ENCODE measurements at places on chromosomes 12 and 14.

- DNase-seq = no peak
Measured at GRCh38 chr14:89000007-89000942, 175.8 kb downstream of the TTC8 start.

DNA sequence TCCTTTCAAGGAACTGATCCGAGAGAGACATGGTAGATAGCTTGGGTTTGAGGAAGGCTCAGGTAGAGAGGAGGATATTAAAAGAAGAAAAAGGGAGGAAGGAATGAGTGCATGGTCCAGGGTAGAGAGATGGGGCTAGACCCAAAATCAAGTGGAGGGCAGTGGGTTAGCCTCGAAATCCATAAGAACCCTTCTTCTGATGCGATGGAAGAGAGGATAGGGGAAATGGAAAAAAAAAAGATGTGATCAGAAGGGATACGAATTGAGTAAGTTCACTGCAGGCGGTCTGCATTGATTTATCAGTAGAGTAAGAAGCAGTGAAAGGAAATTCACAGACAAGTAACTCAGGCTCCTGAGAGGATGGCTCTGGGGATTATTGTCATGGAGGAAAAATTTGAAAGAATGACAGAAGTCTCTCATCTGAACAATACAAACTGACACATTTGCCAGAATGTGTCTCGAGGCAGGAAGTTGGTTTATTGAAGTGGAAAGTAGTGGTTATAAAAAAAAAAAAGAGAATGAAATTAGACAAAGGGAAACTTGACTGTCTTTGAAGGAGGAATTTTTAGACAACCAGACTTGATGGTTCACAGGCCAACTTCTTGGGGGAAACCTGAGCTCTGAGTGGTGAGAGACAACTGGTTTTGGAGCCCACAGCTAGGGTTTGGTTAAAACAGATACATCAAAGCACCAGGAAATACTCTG is 10.2 kb downstream of the PPFIBP1 start:
- DNase-seq = no peak

DNA sequence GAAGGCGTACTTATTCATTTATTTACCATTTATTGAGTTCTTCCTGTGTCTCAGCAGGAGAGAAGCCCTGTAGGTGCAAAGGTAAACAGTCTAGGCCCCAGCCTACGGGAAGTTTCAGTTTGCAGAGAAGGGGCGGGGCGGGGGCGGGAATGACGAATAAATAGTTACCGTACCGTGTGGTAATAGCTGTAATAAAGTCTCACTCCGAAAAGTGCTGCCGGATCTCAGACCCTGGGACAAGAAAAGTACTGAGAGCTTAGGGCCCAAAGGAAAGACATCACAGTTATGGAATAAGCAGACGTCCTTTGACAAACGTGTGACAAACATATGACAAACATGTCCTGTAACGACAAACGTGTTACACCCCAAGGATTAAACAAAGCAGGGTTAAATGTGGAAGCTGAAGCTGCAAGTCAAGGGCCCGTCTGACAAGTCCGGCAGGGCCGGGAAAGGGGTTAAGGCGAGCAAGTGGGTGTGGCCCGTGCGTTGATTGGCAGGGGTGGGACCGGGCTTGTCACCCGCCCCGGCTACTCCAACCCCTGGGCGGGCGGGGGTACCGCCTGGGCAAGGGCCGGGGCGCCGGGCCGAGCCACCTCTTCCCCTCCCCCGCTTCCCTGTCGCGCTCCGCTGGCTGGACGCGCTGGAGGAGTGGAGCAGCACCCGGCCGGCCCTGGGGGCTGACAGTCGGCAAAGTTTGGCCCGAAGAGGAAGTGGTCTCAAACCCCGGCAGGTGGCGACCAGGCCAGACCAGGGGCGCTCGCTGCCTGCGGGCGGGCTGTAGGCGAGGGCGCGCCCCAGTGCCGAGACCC is at the start of gene LRP10:
TSS of gene LRP10 (plus strand) at position 517 of the 809 bp plus-strand sequence. CDS start 564 bp downstream, outside the sequence.
- peak; percentile 76 for DNase-seq

DNA sequence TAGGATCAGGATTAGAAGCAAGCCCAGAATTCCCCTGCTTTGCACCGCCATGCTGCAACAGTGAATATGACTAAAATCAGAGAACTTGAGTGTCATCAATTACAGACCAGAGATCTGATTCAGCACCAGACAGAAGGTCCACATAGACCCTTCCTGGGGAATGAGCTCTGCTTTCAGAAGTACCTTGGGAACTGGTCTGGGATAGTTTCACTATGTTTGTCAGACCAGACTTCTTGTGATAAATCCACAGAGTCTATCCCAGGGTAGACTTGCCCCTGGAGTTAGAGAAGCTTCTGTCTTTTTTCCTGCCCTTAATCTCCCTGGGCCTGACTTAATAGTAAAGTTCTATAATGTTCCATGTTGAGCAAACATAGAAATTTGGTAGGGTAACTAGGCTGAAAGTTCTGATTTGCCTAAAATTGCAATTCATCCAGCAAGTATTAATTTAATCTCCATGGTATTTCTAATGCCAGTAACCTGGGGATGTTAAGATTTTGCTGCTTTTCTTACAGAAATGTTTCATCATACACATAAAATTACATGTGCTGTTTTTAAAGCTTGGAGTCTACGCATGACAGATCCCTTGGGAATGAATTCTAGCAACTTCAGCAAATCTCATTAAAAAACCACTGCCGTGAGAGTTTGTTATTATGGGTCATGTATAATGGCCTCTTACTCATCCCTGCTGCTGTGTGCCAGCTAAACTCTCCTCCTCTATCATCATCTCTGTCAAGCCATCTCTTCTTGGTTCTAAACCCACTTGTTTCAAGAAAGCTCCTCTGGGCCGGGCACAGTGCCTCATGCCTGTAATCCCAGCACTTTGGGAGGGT is 61.3 kb upstream of the METAP2 start:
- DNase-seq = no peak
